ENCODE measurements at places on chromosomes 4 and X. TPM values are rescaled to one million over a fixed set of nuclear protein-coding genes. Genes with fewer than 3 reads are reported as not detected.

- H3K36me3 ChIP-seq = no peaks in the 10 kb centered on the region
- H3K4me3 ChIP-seq = peak overlapping the region; percentile 92
- H3K27ac ChIP-seq = peak overlapping the region; percentile 96
- peaks cover 24% of the 10 kb centered on the region for H3K4me1 ChIP-seq
- DNase-seq = peak; percentile 87
Observed at GRCh38 chrX:136496764-136497555, 432 bp upstream of the HTATSF1 start.

- no peak overlapping the region for H3K4me3 ChIP-seq
- no peak overlapping the region for H3K27ac ChIP-seq
- no peaks in the 10 kb centered on the region for H3K27me3 ChIP-seq
- no peaks in the 10 kb centered on the region for H3K4me1 ChIP-seq
Observed at GRCh38 chrX:9988762-9989161, 21.6 kb downstream of the CLDN34 start.

- H3K27ac ChIP-seq = no peak overlapping the region
- peaks cover 16% of the 10 kb centered on the region for H3K27me3 ChIP-seq
- H3K36me3 ChIP-seq = no peaks in the 10 kb centered on the region
- DNase-seq = no peak
Observed at GRCh38 chrX:47148946-47149345, 3.9 kb downstream of the RBM10 start.

GRCh38 chrX:55488593-55489313, 895 bp downstream of the USP51 start:
- DNase-seq = peak; percentile 70
- peak overlapping the region; percentile 93 for H3K4me3 ChIP-seq
- H3K4me1 ChIP-seq = peaks cover 12% of the 10 kb centered on the region
- H3K36me3 ChIP-seq = no peaks in the 10 kb centered on the region

GRCh38 chr4:156725257-156725656, 246.3 kb downstream of the PDGFC start:
- no peak for DNase-seq
- no peak overlapping the region for H3K4me3 ChIP-seq
- H3K27me3 ChIP-seq = no peaks in the 10 kb centered on the region
- no peaks in the 10 kb centered on the region for H3K36me3 ChIP-seq
- no peak overlapping the region for H3K27ac ChIP-seq

DNA sequence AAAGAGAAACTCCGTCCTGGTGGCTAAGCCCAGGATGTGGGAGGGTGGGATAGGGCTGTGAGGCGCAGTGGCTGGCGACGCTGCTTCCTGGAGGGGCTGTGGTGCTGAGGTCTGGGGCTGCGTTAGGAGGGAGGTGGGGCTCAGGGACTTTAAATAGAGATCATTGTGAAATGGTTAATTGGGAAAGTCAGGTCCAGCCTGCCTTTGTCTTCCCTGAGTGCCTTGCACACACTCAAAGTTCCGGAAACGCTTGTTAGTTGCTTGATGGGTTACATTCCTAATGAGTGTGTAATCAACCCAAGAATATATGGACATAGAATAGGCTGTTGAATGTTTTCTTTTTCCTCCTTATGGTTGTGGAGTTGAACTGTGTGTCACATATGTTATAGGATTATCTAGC, 55.7 kb upstream of the CLDN34 start:
- no peak overlapping the region for H3K4me3 ChIP-seq
- no peaks in the 10 kb centered on the region for H3K4me1 ChIP-seq
- peaks cover 4% of the 10 kb centered on the region for H3K27me3 ChIP-seq
- no peak for DNase-seq

- no peak overlapping the region for H3K27ac ChIP-seq
- DNase-seq = no peak
- H3K27me3 ChIP-seq = no peaks in the 10 kb centered on the region
- H3K36me3 ChIP-seq = peaks cover 12% of the 10 kb centered on the region
Observed at GRCh38 chrX:71475785-71476540, 56.9 kb upstream of the OGT start.

GRCh38 chr4:6747294-6748051, 31.5 kb downstream of the BLOC1S4 start:
- no peaks in the 10 kb centered on the region for H3K36me3 ChIP-seq
- H3K4me1 ChIP-seq = peaks cover 7% of the 10 kb centered on the region
- no peak for DNase-seq
- no peak overlapping the region for H3K27ac ChIP-seq

DNA sequence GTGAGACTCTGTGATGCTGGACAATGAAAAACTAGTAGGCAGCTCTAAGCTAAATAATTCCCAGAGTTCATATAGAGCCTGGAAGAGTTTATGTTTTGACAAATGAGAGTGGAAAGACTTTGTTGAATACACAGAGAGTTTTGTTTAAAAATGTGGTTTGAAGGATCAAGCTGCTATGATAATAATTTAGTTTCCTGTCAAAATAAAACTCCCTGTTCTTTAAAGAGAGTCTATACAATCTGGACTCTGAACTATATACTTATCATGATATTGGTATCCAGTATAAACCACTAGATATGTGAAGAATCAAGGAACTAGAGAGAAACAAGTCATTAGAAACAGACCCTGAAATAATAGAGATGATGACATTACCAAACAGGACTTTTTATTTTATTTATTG, 158.6 kb downstream of the C4orf33 start:
- H3K27me3 ChIP-seq = peaks cover 3% of the 10 kb centered on the region
- H3K4me3 ChIP-seq = no peak overlapping the region
- H3K36me3 ChIP-seq = no peaks in the 10 kb centered on the region
- H3K4me1 ChIP-seq = no peaks in the 10 kb centered on the region
- DNase-seq = no peak
- H3K27ac ChIP-seq = no peak overlapping the region

The CCDC110 gene
- not detected for polyA plus RNA-seq

The PCDH7 gene
- not detected for polyA plus RNA-seq

The CYSLTR1 gene
- 18.5 TPM for polyA plus RNA-seq

Data from immature natural killer cell (primary cell).